ENCODE measurements at places on chromosomes 7 and 10.

GRCh38 chr7:128963327-128963757 lies 25.6 kb downstream of the IRF5 start:
- DNase-seq, result no peak

DNA sequence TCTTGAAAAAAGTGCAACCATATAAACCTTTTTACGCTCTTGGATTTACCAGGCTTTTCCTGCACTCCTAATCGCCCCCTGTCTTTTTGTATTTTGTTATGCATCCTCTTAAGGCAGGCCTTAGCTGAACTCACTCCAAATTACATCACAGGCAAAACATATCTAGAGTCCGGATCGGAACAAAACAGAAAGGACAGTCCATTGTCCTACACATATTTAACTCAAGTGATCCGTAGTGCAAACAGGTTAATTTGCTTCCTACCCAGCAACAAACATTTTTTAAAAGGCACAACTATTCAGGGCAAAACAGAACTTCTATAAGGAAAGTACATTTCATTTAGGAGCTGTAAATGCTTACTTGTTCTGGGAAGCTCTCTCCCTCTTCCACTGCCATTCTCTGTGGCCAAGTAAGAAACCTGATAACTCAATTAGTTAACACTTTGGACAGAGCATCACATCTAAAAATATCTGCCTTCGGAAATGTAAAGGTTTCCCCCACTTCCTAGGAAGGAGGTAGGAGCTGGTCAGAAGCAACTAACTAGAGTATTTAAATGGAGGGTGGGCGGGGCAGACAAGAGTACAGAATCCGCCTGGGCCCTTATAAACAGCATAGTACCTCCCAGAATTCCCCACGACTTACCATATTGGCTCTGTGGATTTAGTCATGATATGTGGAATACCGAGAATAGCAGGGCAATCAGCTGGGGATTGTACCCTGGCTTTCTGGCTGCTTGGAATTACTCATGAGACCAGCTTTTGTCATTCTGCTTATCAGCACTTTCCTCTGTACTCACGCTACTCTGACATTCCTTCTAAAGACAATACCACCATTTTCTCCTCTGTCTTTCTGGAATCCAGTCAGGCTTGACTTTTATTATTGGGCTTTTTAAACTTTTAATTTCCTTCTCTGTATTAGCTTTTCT lies 89.5 kb downstream of the ANK3 start:
- no peak for DNase-seq

DNA sequence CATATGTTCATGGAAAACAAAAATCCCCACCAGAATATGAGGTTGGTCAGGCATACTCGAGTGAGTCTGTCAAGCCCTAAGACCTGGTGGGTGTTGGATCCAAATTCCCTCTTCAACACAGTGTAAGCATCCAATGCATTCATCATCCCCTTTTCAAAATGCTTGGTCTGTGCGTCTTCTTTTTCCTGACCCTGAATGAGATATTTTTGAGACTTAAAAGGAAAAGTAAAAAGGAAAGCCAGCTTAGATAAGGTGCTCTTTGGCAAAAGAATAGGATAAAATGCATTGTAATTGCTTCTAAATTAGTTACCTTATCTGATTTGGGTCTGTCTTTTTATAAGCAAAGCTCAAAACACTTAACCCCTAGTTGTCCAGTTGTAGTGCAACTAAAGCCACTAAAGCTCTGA lies 331.5 kb downstream of the PTEN start:
- DNase-seq, result no peak

GRCh38 chr7:157250605-157251228 lies 86.1 kb upstream of the DNAJB6 start:
- peak; percentile 68 for DNase-seq

- no peak for DNase-seq
These were observed 23.8 kb downstream of the TMEM196 start for GRCh38 chr7:19749658-19750057.

DNA sequence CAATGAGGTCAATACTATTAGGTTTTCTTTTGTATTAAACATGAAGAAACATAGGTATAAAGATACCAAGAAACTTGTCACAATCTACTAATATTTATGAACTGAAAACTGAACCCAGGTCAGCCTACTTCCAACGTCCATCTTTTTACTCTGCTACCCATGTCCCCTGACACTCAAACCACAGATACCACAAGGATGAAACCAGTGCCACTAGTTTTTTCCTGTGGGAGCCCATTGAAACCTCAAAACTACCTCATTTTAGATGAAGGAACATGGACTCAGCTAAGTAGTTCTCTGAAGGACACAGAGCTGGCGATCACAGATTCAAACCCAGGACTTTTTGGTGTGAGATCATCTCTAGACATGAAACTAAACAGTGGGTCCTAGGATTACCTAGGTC lies 6.8 kb downstream of the TET1 start:
- DNase-seq, result peak; percentile 43

- no peak for DNase-seq
These were observed 646 bp downstream of the SGCE start for GRCh38 chr7:94655126-94655847.

DNA sequence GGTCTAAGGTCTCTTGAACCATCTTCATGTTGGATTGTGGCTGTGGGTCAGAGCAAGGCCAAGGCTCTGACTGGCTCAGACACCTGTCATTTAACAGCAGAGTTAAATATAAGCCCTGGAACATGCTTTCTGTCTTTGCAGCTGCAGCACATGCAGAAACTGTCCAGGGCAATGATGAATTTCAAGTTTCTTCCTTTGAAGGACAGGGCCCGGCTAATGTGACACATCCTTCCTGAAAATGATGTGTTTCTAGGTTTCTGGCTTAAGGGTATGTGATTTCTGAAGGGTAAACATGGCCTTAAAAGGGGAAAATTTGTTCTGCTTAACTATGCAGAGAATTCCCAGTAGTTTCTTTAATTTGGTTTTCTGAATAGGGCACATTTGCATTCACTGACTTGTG lies 34.0 kb upstream of the SLC35B4 start:
- no peak for DNase-seq

GRCh38 chr7:106729720-106730385 lies 68.9 kb upstream of the CCDC71L start:
- no peak for DNase-seq

DNA sequence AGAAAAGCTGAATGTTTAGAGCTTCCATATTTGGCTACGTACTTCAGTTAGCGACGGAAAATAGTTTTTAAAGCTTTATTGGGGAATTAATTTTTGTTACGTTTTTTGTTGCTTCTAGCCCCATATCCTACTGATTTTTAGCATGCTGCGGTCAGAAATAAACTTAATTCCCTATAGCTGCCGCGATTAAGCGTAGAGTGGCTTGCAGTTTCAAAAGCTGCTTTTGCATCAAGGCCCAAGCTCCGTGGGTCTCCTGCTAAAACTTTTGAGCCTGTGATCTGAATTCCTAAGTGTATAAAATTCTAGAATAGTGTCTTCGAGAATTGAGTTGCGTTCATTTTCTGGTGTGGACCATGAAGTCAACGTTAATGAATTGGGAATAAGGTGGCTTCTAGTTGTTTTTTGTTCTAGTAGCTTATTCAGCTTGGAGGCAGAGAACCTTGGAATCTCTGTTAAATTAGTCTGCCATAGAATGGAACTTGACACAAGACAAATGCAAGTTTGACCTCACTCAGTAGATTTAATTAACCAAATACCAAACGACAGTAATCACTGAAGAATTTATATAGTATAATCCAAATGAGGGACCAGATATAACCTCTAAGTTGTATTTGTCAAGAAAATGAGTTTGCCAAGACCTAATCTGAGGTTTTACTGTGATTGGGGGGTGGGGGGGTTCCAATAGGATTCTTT lies 977 bp downstream of the CALU start:
- no peak for DNase-seq

GRCh38 chr10:7152982-7153381 lies 257.9 kb downstream of the SFMBT2 start:
- no peak for DNase-seq

DNA sequence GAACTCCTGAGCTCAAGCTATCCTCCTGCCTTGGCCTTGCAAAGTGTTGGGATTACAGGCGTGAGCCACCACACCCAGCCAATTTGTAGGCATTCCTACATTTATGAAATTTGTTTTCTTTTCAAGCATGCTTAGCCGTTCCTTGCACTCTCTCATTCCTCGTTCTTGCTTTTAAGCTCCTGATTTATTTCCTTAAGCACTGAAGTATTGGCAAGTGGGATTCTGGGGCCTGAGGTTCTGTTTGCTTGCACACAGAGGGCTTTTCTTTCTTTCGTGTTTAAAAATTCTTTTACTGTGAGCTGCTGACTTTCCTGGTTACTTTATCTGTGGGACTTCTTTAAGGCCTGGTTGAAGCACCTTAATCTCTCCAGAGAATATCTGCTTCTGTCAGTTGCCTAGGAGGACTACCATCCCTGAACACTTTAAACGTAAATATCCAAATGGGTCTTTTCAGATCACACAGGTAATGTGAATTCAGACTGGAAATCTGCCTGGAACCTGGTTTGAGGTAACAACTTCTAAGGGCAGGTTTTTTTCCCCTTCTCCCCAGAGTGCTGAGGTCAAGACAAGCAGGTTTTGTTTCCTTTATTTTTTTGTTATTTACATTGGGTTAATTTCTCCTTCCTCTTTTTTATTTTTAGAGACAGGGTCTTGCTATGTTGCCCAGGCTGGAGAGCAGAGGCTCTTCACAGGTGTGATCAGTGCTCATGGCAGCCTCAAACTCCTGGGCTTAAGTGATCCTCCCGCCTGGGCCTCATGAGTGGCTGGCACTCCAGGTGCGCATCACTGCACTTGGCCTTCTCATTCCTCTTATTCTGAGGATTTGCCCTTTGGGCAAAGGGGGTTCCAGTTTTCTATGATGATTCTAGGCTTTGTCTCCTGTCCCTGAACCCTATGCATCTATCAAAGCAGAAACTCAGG lies 102.9 kb downstream of the PFKFB3 start:
- no peak for DNase-seq

DNA sequence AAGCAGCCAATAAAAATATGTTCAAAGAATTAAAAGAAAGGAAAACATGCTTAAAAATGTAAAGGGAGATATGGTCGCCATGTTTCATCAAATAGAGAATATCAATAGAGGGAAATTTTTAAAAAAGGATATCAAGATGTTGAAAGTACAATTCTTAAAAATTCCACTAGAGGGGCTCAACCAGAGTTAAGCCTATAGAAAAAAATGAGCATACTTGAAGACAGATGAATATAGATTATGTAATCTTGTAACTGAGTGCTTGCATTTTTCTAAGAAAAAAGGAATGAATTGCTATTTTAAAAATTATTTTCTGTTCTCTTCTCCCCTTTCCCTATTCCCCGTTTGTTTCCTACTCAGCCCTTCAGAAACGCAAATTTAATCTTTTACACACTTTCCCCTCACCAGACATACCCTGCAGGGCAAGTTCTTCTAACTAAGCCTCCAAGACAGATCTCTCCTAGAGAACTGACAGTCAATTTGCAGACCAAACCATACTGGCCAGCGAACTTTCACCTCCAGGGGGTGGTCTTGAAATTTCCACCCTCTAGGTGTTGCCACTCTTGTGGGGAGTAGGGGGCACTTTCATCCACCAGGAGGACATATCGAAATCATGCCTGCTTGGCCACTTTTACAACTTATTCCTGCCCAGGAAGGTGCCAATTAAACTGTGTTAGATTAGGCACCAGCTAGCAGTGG lies 67.7 kb downstream of the NSUN6 start:
- no peak for DNase-seq

DNA sequence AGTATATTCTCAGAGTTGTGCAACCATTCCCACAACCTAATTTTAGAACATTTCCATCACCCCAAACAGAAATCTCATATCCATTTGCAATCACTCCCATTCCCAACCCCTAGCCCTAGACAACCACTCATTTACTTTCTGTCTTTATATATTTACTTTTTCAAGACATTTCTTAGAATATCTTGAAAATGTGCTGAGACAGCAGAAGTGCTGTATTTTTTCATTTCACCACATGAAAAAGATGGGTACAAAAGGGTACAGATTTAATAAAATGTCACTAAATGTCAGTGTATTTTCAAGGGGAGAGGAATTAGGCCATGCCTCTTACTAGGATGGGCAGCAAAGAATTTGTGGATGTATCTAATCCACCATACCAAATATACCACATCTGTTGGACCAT lies 51.6 kb upstream of the CCDC6 start:
- no peak for DNase-seq

DNA sequence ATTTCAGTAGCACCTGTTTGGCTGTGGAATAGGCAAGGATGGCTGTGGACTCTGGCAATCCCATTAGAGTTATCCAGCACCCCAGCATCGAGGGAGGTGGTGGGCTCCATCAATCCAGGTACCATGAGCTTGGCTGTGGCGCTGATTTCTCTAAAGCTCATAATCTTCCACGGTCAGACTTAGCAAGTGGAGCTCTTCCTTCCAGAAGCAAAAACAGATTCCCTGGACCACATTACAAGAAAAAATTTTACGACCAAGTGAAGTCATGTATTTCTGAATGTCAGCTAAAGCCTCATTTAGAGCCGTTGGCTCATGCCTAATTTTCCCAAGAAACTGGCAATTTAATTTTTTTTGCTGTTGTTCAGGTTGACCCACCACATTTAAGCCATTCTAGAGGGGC lies 135.1 kb downstream of the CELF2 start:
- DNase-seq, result no peak

GRCh38 chr10:44752451-44753441 lies 158.4 kb upstream of the TMEM72 start:
- DNase-seq, result no peak

DNA sequence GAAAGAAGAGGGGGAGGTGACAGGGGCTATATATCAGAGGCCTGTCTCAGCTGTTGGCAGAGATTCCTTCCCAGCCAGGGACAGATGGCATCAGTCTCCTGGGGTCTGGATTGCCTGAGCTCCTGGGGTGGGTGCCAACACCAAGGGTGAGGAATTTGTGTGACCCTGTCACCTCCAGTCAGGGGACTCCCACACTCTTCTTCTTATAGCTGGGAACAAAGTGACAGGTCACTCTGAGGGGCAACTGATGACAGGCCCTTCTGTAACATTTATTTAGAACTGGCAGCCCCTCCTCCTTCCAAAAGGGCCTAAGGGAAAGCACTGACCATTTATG lies 53.7 kb upstream of the DUSP5 start:
- no peak for DNase-seq

- DNase-seq, result peak; percentile 75
These were observed 22.8 kb upstream of the TTYH3 start for GRCh38 chr7:2608921-2609411.

- DNase-seq, result no peak
These were observed 120.4 kb downstream of the RGS10 start for GRCh38 chr10:119421891-119422681.

DNA sequence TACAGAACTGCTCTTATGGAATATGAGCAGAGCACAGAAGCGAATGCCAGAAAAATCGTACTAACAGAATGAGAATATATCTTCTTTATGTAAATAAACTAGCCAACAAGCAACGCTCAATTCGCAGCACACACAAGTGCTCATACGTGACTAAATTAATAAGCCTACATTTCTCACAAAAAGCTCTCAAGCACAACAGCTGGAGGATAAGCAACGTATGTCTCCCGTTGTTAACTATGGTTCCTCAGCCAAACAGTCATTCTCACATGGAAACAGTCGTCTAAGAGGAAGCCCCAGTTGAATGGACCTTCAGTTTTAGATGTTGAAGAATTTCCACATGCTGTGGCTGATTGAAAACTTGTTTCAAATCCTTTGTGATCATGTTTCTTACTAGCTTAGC lies 110.4 kb downstream of the PKD1L1 start:
- DNase-seq, result no peak

Measured in HL-60 (cell line).